ENCODE measurements at places on chromosomes 3 and 15. TPM values are rescaled to one million over a fixed set of nuclear protein-coding genes. Genes with fewer than 3 reads are reported as not detected.

ZSCAN29 gene
- total RNA-seq: 15.6 TPM

FOXB1 gene
- not detected for total RNA-seq

MME gene
- 0.47 TPM for total RNA-seq

ARRDC4 gene
- 13.4 TPM for total RNA-seq

SLC22A13 gene
- not detected for total RNA-seq

CYP8B1 gene
- total RNA-seq: not detected

CXCR6 gene
- total RNA-seq: not detected

FBN1 gene
- total RNA-seq: 179 TPM

ZDHHC19 gene
- total RNA-seq: not detected

GOLGA8N gene
- total RNA-seq: 0.69 TPM

TTLL13 gene
- total RNA-seq: 0.07 TPM

ALDH1L1 gene
- 0.27 TPM for total RNA-seq

SPPL2A gene
- total RNA-seq: 150 TPM

LRRC58 gene
- total RNA-seq: 37.0 TPM

SLC22A14 gene
- not detected for total RNA-seq

ROBO1 gene
- 3.2 TPM for total RNA-seq

FBXL22 gene
- total RNA-seq: not detected

ERICH6 gene
- not detected for total RNA-seq

SLC15A2 gene
- total RNA-seq: not detected

ACAD9 gene
- total RNA-seq: 35.4 TPM

TNFAIP8L3 gene
- total RNA-seq: 4.8 TPM

GOLGA6D gene
- not detected for total RNA-seq

CTXN2 gene
- not detected for total RNA-seq

TUSC7 gene
- total RNA-seq: not detected

MCCC1 gene
- total RNA-seq: 37.4 TPM

GPR171 gene
- total RNA-seq: not detected

AGTR1 gene
- not detected for total RNA-seq

ISL2 gene
- 3.6 TPM for total RNA-seq

IMPG2 gene
- total RNA-seq: under 0.01 TPM

CD200 gene
- total RNA-seq: not detected

DUOXA2 gene
- total RNA-seq: not detected

ERC2 gene
- not detected for total RNA-seq

ACKR4 gene
- total RNA-seq: 3.9 TPM

All from MG63 (cell line).